ENCODE measurements at places on chromosomes 6 and 20. TPM values are rescaled to one million over a fixed set of nuclear protein-coding genes. Genes with fewer than 3 reads are reported as not detected.

- no peaks in the 10 kb centered on the region for H3K27me3 ChIP-seq
- no peak for DNase-seq
- H3K27ac ChIP-seq, result no peak overlapping the region
Measured at GRCh38 chr6:52426667-52427066, 6.5 kb downstream of the EFHC1 start.

DNA sequence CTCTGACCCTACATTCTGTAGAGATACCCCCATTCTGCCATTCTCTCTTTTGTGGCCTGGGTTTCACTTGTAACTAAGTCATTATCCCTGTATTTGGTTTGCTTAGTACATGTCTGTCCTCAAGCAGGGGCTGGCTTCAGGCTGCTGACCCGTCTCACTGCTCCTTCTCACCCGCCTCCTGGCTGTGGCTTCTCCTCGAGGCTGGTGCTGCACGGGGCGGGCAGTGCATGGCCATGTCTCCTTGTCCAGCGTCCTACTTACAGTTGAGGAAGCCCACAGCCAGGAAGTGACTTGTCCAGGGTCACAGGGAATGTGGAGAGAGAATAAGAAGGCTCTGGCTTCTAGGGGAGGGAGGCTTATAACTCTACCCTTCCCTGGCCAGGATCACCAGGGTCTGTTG lies 11.3 kb downstream of the GTSF1L start:
- no peak overlapping the region for H3K27ac ChIP-seq
- no peaks in the 10 kb centered on the region for H3K27me3 ChIP-seq
- H3K36me3 ChIP-seq, result no peaks in the 10 kb centered on the region
- no peaks in the 10 kb centered on the region for H3K4me1 ChIP-seq
- no peak overlapping the region for H3K4me3 ChIP-seq
- DNase-seq, result no peak

GRCh38 chr6:79586548-79586947 lies 44.6 kb upstream of the SH3BGRL2 start:
- no peaks in the 10 kb centered on the region for H3K36me3 ChIP-seq
- H3K27me3 ChIP-seq, result no peaks in the 10 kb centered on the region
- H3K4me1 ChIP-seq, result no peaks in the 10 kb centered on the region
- no peak overlapping the region for H3K27ac ChIP-seq
- DNase-seq, result no peak
- H3K4me3 ChIP-seq, result no peak overlapping the region

GRCh38 chr20:760751-761417 lies 7.4 kb downstream of the SLC52A3 start:
- no peaks in the 10 kb centered on the region for H3K36me3 ChIP-seq
- no peak overlapping the region for H3K27ac ChIP-seq
- no peaks in the 10 kb centered on the region for H3K4me1 ChIP-seq
- no peaks in the 10 kb centered on the region for H3K27me3 ChIP-seq

- no peaks in the 10 kb centered on the region for H3K36me3 ChIP-seq
- H3K4me3 ChIP-seq, result no peak overlapping the region
- H3K4me1 ChIP-seq, result peaks cover 13% of the 10 kb centered on the region
- H3K27ac ChIP-seq, result no peak overlapping the region
- no peaks in the 10 kb centered on the region for H3K27me3 ChIP-seq
Measured at GRCh38 chr6:121680058-121680457, 244.6 kb downstream of the GJA1 start.

C6orf15 gene
- not detected for total RNA-seq

MTFR2 gene
- 18.5 TPM for total RNA-seq

Measured in Caco-2 (cell line).